Lung (tissue), 17 donors: ENCODE measurements at places on chromosomes 5 and 9. TPM values are rescaled to one million over a fixed set of nuclear protein-coding genes. Genes with fewer than 3 reads are reported as not detected.

GRCh38 chr5:60520451-60521227 is 179.3 kb downstream of the DEPDC1B start:
- no peak for DNase-seq

GRCh38 chr9:135750786-135751185 is 48.8 kb downstream of the KCNT1 start:
- DNase-seq: no peak

TPPP gene
- 3.7 TPM for polyA plus RNA-seq

GRCh38 chr9:83665580-83666200 is 42.1 kb downstream of the UBQLN1 start:
- DNase-seq: no peak

ABCA1 gene
- 5.4 TPM for polyA plus RNA-seq

DNA sequence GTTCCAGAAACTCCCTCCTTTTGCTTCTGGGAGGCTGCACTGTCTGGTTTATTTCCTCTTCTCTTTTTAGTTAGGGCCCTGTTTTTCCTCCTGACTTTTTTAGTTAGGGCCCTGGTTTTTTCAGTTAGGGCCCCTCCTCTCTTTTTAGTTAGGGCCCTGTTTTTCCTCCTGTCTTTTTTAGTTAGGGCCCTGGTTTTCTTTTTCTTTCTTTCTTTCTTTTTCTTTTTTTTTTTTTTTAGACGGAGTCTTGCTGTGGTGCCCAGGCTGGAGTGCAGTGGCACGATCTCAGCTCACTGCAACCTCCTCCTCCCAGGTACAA is 15.1 kb downstream of the GSN start:
- no peak for DNase-seq
